ENCODE measurements at places on chromosomes 12 and 14.

DNA sequence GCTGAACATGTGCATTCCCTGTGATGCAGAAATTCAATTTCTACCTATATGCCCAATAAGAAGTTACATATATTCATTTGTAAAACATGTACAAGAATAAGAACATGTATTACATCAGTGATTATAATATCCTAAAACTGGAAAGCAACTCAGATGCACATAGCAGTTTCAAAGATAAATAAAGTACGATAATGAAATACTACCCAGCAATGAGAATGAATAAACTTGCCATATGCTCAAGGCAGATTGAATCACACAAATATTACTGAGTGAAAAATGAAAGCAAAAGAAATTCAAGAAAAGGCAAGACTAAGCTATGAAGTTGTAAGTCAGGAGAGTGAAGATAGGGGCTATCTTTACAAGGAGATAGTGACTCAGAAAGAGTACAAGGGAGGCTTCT lies 345.3 kb upstream of the OR4E1 start:
- no peak for DNase-seq

GRCh38 chr14:32629236-32629635 lies 300.1 kb downstream of the AKAP6 start:
- no peak for DNase-seq

DNA sequence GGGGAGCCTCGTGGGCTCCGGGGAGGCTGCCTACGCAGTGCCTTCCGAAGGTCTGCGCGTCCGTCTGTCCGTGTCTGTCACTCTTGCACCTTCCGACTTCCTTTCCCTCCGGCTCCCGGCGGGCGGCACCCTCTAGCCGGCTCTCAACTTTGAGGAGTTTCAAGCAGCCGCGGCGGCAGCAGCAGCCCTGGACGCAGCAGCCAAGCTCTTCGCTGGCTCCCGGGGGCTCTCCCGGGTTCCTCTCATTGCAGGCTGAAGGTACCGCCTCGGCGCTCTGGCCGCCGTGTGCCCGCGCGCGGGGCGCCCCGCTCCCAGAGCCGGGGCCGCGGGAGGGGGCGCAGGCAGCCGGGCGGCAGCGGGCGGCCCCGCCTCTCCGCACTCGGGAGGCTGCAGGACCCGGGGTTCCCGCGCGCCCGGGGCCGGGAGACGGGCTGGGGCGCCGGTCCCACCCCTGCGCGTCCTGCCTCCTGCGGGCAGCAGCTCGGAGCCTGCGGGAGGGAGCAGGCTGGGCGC lies at the start of the genes AMIGO2 and PCED1B:
Gene AMIGO2, minus strand, starts transcription at position 492 of the 513 bp plus-strand sequence. CDS start 957 bp downstream, outside the sequence.
Gene PCED1B, plus strand, starts transcription at position 154 of the 513 bp plus-strand sequence. CDS start 155,443 bp downstream, outside the sequence.
- peak; percentile 60 for DNase-seq

DNA sequence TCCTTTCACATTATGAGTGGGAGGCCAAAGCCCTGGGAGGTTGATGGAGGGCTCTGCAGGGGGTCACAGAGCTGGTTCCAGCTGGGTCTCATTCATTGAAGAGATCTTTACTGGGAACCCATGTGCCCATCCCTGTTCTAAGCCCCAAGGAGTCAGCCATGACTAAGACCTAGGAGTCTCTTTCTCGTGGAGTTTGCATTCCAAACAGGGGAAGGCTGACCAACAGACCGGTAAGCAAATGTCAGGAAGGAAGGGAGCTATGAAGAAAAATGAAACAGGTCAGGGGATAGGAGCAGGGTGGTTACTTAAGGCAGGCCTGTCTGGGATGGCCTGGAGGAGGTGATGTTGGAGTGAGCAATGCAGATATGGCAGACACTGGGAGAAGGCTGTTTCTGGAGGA lies 31.5 kb downstream of the SYNDIG1L start:
- DNase-seq: no peak

DNA sequence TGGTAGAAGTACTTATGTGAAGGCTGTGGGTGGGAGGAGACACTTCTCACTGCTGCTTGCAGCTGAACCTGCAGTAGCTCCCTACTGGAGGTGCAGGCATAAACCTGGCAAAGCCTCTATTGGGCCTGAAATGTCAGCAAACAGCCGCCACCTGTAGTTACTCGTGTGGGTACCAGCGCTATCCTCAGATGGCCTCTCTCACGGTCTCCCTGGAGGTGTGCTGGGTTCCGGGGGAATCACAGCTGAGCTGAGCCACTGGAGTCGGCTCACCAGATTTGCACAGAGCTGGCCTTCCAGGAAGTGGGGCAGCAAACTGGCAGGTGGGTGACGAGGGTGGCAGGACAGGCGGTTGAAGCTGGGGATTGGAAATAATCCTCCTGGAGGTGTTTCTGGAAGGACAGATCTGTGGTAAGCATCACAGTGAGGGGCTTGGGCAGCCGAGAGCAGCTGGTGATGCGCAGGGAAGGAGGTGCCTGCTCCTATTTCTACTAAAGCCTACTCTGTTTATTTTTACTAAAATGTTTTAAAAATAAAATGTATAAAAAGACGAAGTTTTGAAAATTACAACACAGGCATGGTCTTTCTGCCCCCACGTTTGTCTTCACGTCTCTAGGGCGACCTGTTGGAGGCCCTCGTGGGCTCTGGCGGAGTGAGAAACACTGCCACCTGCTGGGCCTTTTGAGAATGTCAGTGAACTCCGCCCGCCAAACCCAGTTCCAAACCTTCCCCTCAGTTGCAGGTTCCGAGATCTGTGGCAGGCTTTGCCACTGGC lies 67.8 kb upstream of the PLEKHG3 start:
- DNase-seq: peak; percentile 77

DNA sequence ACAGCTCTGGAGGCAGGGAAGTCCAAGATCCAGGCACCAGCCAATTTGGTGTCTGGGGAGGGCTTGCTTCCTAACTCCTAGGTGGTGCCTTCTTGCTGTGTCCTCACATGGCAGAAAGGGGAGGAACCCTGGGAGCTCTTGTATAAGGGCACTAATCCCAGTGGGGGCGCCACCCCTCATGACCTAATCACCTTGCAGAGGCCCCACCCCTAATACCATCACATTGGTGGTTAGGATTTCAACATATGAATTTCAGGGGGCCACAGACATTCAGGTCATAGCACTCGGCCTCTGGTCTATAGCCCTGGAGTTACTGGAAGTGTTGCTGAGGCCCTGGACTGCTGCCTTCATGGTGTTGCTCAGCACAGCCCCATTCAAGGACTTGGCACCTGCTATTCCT lies 14.6 kb downstream of the PSMD9 start:
- no peak for DNase-seq

GRCh38 chr12:127542391-127542790 lies 724.6 kb upstream of the TMEM132C start:
- no peak for DNase-seq

GRCh38 chr12:18430425-18431048 lies 169.2 kb downstream of the PIK3C2G start:
- peak; percentile 13 for DNase-seq

DNA sequence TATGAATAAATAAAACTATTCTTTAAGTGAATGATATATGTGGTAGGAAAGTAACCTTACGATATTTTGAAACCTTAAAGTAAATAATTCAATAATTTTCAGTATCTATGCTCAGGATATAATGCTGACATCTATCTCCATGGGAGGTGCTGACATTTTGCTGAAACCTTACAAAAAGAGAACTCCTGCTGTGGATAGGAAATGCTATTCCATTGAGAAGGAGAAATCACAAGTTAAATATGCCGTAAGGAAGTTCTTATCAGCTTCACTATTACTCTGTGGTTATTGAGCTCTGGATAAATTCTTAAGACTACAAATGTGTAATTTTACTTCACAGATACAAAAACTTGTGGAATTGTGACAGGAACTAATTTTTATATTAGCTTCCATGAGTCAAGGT lies 722.1 kb downstream of the TMTC2 start:
- no peak for DNase-seq

DNA sequence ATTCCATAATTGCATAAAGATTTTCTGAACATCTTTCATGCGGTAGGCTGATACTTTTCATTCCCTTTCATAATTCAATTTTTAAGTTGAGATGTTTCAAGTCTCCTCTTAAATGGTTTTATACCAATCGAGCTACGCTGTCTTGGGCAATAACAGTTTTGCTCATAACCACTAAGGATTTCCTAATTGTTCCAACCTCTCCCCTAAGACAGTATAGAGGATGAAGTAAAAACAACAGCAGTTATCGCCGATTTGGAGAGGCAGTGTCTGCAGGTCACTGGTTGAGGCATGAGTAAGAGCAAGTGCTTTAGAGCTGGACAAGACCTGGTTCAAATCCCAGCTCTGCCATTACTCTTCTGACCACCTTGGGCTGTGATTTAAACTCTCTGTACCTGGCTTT lies 6.9 kb upstream of the MED13L start:
- no peak for DNase-seq

- no peak for DNase-seq
Measured at GRCh38 chr14:95915330-95915729, 38.7 kb downstream of the TUNAR start.

- no peak for DNase-seq
Measured at GRCh38 chr14:31204593-31205534, 2.7 kb downstream of the HECTD1 start.

- no peak for DNase-seq
Measured at GRCh38 chr14:32414808-32415255, 85.7 kb downstream of the AKAP6 start.

GRCh38 chr14:25090716-25091454 lies 40.9 kb upstream of the STXBP6 start:
- no peak for DNase-seq

DNA sequence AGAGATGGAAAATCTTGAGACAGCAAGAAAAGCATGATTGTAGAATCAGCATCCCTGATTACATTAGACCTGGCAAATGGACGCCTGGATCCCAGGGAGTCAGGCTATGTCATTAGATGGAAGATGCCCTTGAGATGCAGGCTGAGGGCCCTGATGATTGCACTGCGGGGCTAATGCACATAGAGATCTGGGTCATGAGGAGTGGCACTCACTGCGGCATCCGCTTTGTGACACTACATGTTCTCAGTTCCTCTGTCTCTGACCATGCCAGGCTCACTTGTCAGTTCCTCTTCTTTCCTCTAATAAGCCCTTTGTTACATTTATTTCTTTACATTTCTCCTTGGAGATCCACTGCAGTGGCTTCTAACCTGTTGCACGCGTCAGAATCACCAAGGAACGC lies 70.1 kb upstream of the GPATCH2L start:
- DNase-seq: no peak

DNA sequence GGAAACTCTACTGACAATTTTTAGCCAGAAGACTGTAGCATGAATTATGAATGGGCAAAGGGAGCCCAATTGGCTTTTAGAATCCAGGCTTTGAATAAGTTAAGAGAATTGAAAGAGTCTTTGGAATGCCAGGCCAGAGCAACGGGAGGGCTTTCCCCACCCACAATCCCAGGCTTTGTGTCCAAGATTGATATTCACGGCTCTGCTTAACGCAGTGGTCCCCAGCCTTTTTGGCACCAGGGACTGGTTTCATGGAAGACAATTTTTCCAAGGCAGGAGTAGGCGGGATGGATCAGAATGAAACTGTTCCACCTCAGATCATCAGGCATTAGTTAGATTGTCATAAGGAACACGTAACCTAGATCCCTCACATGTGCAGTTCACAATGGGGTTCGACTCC lies 79.6 kb downstream of the EPS8 start:
- no peak for DNase-seq

All from GM10248 (cell line).